ENCODE measurements at places on chromosomes 7 and 10.

DNA sequence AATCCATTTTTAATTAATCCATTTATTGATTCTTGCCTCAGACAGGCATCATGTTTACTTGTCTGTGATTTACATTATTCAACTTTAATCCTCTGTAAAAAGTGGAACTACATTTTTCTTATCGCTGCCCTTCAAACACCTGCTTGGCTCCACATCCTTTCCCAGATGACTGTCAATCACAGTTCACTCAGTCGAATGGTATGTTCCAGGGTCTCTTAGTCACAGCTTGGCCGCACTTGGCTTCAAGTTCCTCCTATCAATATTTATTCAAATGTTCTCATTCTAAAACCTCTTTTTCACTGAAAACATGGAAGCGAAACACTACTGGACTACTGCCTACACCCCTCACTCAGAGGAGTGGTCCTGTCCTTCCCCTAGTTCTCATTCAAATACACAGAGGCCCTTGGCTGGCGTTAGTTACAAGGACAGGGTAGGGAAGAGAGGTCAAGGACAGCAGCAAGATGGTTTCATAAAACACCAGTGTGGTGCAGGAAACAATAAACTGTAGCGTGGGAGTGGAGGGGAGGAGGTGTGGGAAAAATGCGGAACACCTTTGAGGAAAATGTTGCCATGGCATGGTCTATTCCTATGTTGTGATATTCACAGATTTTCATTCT lies 143.2 kb downstream of the USP6NL start:
- DNase-seq = no peak

- no peak for DNase-seq
Measured at GRCh38 chr7:23373151-23374004, 74.2 kb downstream of the MALSU1 start.

DNA sequence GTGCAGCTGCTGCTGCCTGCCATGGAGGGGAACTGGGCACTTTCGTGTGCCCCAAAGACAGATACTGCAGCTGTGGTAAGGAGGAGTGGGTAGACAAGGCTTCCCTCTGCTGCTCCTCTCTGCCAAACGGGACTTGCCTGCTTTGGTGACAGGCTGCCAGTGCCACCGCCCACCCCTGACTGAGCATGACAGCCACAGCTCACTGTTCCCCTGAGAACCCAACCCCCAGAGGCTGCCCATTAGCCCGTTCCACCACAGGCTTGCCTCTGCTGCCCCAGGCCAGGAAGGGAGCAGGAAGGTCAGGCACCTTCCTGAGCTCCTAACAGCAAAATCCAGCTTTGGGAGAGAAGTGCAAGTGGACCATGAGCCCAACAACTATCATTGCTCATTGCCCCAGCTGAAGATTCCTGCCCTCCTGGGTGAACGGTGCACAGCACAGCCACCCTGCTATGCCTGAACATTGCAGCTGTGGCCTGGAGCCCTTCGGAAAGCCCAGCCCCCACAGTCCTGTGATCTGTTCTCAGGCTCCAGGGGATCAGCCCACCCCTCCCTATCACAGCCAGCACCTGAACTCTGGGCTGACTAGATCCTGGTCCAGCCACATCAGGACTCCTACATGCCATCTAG lies 58.7 kb upstream of the ANTXRL start:
- no peak for DNase-seq

GRCh38 chr10:88908194-88908593 lies 28.1 kb downstream of the STAMBPL1 start:
- DNase-seq = no peak

DNA sequence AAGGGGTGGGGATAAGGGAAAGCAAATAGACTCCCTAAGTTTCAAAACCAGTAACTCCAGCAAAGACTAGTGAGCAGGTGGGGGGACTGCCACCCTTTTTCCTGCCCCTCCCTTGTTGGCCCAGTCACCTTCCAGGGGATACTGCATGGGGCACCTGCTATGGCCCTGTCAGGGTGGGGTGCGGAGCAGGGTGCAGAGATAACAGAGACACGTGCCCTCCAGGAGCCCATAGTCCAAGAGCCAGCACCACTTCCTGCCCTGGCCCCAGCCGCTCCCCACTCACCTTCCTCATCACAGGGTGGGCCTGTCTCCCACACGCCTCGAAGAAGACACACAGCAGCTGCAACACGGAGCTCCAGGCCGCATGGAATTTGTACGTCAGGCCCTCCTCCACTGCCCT lies 20.6 kb downstream of the RRP12 start:
- DNase-seq = no peak

DNA sequence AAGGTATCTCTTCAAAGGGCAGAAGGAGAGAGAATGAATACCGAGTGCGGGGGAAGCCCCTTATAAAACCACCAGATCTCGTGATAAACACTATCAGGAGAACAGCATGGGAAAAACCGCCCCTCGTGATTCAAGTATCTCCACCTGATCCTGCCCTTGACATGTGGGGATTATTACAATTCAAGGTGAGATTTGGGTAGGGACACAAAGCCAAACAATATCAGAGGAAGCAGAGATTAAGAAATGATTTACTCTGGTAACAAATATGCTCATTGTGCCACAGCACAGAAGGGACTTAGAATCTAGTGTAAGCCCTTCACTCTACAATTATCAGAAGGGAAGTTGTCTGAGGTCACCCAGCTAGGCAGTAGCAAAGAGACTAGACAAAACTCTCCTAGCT lies 40.1 kb upstream of the ZNRF2 start:
- DNase-seq = no peak

DNA sequence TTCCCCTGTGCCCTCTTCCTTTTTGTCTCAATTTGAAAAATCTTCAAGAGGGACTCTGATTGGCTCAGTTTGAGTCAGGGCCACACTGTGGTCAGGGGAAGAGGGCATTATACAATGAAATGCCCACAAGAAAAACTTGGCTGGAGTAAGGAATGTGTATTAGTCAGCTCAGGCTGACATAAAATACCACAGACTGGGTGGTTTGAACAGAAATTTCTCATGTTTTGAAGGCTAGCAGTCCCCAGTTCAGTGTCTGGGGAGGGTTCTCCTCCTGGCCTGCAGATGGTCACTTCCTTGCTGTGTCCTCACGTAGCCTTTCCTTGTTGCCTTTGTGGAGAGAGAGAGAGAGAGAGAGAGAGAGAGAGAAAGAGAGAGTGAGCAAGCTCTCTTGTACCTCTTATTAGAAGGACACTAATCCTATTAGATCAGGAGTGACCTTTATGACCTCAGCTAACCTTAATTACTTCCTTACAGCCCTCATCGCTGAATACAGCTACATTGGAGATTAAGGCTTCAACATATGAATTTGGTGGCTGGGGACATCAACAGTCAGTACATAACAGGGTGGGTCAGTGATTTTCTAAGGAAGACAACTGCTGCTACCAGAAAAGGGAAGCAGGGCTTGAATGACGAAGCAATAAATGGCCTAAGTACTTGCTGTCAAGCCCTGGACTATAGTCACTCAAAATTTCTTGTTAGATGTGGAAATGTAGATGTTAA lies 25.8 kb upstream of the FAM13C start:
- peak; percentile 71 for DNase-seq

DNA sequence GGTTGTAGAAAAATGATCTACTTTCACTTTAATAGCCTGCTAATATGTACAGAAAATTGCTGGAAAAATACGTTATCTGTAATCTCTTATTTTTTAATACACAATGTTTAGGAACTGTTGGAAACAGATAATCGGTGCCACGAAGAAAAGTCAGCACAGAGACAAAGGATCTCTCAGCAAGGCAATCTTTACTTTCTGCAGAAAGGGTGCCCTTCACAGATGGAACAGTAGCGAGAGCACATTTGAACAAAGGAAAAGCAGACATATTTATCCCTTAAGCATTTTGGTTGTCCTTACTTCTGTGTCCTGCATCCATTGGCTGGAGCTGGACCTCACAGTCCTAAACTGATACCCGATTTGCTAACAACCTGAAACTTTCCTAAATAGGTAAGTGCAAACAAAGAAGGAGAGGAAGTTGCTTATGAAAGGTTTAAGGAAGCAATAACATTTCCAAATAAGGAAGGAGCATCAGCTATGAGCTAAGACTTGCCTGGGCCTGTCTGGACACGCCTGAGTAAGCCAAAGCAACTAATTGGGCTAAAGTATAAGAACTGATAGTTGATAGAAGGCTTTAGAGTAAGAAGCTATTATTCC lies 640.0 kb downstream of the SH2D4B start:
- DNase-seq = no peak

DNA sequence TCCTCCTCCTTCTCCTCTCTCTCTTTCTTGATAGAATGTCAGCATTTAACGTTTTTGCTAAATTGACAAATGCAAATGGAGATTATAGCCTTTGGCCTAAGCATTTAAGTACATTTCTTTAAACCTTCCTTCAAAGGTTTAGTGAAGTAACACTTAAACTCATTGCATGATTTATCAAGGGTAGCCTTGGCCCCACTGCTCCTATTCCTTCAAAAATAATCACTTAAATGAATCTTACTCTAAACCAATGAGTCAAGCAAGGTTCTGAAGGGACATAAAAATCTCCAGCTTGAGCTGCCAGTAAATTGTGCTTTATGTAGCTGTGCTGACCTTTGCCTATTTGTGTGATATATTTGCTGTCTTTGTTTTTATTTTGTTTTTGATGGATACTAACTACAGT lies 358.5 kb upstream of the AKR1E2 start:
- DNase-seq = no peak

- no peak for DNase-seq
Measured at GRCh38 chr10:58627392-58627791, 114.7 kb downstream of the BICC1 start.

GRCh38 chr10:53886325-53887300 lies 914.4 kb downstream of the PCDH15 start:
- no peak for DNase-seq

- no peak for DNase-seq
Measured at GRCh38 chr7:91319351-91319750, 55.1 kb downstream of the FZD1 start.

DNA sequence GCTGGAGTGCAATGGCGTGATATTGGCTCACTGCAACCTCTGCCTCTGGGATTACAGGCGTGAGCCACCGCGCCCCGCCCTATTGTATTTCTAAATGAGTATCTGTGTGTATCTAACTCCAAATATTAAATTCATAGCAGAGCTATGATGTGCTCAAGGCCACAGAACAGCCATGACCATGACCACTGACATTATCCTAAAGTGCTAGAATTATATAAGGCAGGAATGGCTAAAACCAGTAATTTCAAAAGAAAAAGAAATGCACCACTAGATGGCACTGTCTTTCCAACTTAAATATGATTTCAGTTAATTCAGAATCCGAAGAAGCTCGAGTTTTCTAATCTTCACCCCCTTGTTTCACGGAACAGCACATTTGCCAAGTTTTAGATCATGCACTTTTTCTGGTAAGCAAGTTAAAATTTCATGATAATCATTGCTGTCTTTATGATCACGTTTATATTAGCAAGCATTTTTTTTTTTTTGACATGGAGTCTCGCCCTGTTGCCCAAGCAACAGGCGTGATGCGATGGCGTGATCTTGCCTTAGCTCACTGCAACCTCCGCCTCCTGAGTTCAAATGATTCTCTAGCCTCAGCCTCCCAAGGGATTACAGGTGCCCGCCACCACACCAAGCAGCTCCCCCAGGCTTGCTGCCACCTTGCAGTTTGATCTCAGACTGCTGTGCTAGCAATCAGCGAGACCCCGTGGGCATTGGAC lies 65.3 kb downstream of the OR13A1 start:
- DNase-seq = peak; percentile 15

GRCh38 chr7:108794466-108794865 lies 224.8 kb downstream of the DNAJB9 start:
- DNase-seq = no peak

GRCh38 chr7:89837515-89837914 lies 316.8 kb upstream of the STEAP1 start:
- DNase-seq = peak; percentile 0

DNA sequence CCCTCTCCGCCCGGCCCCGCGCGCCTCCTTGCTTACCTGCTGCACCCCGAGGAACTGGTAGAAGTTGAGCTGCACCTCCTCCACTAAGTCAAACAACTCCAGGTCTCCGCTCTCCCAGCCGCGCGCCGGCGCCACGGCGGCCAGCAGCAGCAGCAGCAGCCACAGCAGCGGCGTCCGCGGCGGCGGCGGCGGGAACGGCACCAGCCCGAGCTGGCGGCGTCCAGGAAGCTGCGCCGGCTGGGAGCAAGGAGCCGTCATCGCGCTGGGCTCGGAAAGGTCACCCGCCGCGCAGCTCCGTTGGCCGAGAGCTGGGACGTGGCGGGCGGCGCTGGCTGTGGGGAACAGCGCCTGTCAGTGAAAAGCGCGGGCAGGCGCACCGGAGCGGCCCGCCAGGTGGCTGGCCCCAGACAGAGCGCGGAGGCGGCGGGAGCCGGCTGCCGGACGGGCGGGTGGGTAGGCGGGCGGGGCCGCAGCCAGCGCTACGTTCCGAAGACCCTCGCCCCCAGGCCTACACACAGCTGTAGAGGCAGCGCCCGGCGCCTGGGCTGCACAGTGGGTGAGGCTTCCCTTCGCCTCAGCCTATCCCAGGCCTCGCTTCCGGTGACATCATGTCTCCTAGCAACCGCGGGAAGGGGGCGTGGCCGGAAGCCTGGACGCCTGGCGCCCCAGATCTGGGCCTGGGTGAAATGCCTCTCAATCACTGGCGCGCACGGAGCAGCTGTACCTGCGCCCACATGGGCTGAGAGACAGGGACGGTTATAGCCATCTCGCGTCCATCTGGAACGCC lies at the start of gene DNAJC1:
TSS of gene DNAJC1 (minus strand) at position 554 of the 787 bp plus-strand sequence. CDS start at position 258, 296 bp downstream.
- peak; percentile 84 for DNase-seq

- DNase-seq = no peak
Measured at GRCh38 chr7:144863320-144863647, 27.4 kb upstream of the TPK1 start.

DNA sequence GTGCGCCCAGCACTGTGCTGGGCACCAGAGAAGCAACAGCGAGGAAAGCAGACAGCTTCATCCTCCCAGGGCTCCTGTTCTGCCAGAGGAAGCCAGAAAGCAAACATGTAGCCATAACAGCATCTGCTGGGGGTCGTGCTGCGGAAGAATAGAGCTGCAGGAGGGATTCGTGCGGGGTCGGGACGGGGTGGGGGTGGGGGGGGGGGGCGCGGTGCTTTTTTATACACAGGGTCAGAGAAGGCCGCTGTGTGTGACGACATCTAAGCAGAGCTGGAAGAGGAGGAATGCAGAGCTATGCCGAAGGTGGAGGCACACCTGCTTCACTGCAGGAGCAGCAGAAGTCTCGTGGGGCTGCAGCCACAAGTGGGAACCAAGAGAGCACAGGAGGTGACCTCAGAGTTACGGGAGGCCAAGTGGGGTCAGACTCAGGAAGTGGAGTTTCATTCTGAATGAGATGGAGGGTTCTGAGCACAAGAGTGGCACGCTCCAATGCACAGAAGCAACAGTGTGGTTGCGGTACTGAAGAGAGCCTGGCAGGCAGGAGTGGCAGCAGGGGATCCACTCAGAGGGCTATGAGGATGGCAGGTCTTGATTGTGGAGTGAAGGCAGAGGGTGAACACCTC lies 11.1 kb downstream of the PKD1L1 start:
- DNase-seq = no peak

- DNase-seq = no peak
Measured at GRCh38 chr7:3103614-3104398, 60.1 kb upstream of the CARD11 start.

- DNase-seq = peak; percentile 56
Measured at GRCh38 chr10:27611744-27612550, 107.8 kb downstream of the RAB18 start.

DNA sequence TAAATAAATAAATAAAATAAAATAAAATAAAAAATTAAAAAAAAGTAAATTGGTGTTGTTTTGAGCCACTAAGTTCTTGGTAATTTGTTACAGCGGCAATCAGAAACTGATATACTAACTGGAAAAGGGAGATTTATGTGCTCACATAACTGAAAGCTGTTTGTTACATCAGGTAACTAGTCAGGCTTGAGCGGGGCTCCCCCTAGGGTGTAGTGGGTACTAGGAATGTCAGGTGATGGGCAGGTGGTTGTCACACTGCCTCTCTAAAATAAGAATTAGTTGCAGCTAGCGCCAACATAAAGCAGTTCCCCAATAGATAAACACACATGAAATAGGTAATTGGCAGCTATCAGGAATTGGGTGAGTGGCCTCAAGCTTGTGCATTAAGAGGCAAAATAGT lies 1336.9 kb downstream of the XPNPEP1 start:
- DNase-seq = no peak

Data from fibroblast of skin of left quadriceps (primary cell).